ENCODE measurements at places on chromosomes 12 and 14.
A peak's percentile ranks its signal among the peaks of the same experiment; 100 is the strongest.

- DNase-seq: no peak
Observed at GRCh38 chr12:58148976-58149375, 207.6 kb downstream of the ATP23 start.

GRCh38 chr12:34294671-34295365 lies 272.5 kb downstream of the ALG10 start:
- no peak for DNase-seq

GRCh38 chr12:104175726-104176247 lies 37.8 kb upstream of the NFYB start:
- DNase-seq: no peak

DNA sequence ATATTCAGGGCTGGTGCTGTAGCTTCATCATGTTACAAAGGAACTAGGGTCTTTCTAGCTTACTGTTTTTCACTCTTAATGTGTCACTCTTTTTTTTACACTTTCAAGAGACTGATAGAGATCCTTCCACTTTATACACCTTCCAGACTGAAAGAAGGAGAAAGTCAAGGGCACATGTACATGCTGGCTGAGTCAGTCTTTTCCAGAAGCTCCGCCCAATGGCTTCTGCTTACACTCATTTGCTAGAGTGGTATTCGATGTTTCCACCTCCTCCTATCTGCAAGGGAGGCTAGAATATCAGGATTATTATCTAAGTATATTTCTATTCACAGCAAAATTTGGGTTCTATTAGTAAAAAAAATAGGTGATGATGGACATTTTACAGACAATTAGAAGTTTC lies 325.8 kb upstream of the OR4E1 start:
- no peak for DNase-seq

DNA sequence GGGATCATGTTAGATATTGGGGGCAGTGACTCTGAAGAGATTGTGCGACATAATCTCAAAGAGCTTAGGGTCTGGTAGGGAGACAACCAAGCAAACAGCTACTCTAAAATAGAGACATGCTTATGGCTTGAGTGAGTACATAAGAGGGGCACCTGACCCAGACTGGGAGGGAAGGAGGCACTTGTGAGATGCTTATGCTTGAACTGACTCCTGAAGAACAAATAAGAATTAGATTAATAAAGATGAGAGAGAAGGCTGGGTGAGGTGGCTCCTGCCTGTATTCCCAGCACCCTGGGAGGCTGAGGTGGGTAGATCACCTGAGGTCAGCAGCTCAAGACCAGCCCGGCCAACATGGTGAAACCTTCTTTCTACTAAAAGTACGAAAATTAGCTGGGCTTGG lies 19.1 kb downstream of the TMTC2 start:
- DNase-seq: no peak

GRCh38 chr12:54495327-54495726 lies 2.2 kb upstream of the NCKAP1L start:
- no peak for DNase-seq

GRCh38 chr12:102317155-102317554 lies 119.5 kb upstream of the PMCH start:
- DNase-seq: no peak

GRCh38 chr12:92696216-92696615 lies 6.6 kb upstream of the PLEKHG7 start:
- no peak for DNase-seq

DNA sequence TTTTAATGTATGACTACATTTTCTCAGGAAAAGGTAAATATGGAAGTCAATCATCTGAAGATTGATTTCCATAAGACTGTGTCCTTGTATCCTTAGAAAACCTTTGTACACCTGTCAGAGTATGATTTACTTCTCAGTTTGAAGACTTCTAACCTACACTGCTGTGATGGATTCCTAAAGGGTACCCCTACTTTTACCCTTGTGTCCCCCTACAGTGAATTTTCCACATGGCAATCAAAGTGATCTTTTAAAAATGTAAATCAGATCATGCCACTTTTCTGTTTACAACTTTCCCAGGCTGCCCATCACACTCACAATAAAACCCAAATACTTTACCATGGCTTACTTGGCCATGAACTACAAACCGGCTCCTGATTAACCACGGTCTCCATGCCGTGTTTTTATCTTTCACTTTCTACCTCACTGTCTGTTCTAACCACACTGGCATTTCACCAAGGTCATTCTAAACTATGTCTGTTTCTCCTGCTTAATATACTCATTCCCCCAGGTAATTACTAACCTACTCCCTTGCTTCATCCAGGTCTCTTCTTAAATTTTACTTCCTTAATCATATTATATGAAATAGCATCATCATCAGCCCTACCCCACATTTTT lies 8.1 kb downstream of the DNAI7 start:
- no peak for DNase-seq

DNA sequence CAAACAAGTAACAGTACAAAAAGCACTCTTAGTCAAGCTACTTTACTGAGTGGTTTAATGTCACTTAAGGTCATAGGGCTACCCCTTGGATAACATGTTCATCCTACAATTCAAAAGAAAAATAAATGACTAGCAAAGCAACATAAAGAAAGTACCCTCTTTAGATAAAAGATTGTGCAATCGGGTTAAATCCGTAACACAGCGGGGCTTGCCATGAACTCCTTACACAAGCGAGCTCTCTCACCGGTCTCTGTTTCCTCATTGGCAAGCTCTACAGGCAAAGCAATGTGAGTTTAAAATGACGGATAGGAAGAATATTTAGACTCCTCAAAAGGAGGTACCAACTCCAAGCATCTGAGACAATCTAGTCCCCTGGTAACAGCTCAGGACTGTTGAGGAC lies 140.6 kb downstream of the EGLN3 start:
- peak; percentile 6 for DNase-seq

DNA sequence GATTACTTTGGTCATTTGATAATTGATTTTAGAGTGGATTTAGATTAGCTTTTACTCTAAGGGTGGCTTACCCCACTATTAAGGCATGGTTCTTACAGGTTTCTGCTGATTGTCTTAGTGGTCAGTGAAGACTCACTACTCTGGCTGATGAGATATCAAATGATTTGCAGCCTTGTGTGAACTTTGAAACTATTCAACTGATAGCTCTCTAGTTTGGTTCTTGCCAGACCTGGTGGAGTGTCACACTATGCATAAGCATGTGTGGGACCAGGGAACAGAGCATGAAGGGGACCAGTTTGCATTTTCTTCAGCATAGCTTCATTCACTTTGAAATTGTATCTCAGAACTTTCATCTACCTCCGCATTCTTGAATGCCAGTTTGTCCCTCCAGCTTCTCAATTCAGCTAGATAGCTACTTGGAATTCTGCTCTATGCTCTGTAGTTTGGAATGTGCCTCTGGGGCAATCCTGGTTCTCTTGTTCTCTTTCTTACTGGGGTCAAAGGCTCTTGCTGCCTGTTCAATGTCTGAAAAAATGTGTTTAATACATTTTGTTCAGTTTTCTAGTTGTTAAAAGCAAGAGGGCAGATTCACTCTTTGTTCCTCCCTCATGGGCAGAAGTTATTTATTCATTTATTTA lies 12.7 kb downstream of the SCYL2 start:
- no peak for DNase-seq

DNA sequence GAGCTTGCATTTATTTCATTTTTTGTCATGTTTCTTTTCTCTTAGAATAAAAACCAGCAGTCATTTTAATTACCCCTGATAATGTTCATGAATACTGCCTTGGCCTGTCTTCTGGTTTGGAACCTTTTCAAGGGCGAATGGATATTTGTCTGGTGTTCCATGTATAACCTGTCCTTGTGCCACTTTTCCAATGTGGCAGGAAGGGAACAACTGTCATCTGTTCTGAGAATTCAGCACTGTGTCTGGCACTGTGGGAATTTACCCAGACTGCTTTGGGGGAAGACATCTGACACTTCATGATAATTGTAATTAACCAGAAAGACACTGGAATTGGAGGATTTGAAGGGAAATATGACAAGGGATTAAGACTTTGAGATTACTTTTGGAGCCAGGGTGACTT lies 352.8 kb downstream of the APAF1 start:
- no peak for DNase-seq

DNA sequence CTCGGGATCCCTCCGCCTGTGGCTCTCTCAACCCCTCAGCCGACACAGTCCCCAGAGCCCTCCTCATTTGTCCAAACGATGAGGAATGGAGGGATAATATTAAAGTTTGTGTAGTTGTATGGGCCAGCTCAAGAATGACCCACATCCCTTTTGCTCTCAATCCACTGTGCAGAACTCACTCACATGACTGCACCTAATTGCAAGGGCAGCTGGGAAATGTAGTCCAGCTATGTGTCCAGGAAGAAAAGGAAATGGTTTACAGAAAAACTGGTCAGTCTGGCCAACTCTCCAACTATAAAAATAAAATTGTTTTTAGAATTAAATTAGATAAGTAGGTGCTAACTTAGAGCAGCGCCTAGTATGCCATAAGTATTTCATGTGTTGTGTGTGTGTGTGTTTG lies 66.6 kb downstream of the GALNT8 start:
- no peak for DNase-seq

DNA sequence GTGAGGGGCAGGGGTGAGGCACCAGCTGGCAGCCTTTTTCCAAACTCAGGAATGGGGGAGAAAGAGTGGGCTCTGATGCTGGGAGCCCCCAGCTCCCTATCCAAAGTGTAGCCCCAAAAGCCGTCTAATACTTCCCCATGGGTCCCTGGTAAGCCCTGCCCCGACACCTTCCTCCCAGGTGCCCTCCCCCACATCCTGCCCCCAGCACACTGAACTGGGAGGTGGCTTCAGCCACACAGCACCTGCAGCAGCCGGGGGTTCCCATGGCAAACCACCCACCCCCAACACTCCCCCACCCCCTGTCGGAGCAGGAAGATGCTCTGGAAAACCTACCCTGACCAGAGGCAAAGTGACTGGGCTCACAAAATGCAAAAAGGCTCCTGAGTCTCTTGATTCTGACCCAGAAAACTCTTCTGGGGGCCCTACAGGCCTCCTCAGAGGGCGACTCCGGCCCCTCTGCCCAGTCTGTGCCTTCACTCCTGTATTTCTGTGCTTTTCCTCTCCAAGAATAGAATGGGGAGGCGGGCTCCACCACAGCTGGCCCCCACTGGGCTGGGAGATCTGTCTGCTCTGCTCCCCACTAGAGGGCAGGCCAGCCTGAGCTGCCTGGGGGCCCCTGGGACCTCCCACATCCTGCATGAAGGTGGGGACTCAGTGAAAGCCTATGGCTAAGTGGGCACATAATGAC lies 81.6 kb downstream of the ITPK1 start:
- DNase-seq: no peak

DNA sequence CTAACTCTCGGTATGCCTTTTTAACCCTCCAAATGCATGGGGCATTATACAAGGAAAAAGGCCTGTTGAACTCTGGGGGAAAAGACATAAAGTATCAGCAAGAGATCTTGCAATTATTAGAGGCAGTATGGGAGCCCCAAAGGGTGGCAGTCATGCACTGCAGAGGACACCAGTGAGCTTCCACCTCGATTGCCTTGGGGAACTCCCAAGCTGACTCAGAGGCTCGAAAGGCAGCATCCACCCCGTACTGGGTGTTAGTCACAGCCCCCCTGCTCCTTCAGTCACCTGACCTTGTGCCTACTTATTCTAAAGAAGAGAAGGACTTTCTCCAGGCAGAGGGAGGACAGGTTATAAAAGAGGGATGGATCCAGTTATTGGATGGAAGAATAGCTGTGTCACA lies 781.4 kb upstream of the TMEM132C start:
- DNase-seq: no peak

DNA sequence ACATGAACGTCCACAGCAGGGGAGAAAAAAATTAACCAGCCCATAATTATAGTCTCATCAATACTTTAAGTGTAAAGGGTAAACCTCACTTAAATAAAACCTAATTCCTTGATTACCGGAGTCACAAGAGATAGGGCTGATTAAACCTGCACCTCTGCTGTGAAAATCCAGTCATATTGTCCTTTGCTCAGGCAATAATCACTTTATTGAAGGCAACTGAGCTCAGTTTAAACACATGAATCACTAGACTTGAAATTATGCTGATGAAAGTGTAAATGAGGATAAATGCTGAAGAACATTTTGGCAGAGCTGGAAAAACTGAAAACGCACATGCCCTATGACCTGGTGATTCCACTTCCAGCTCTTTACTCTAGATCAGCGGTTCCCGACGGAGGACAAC lies 6.7 kb upstream of the HRK start:
- DNase-seq: no peak

GRCh38 chr12:40942326-40942725 lies 245.8 kb upstream of the PDZRN4 start:
- no peak for DNase-seq

DNA sequence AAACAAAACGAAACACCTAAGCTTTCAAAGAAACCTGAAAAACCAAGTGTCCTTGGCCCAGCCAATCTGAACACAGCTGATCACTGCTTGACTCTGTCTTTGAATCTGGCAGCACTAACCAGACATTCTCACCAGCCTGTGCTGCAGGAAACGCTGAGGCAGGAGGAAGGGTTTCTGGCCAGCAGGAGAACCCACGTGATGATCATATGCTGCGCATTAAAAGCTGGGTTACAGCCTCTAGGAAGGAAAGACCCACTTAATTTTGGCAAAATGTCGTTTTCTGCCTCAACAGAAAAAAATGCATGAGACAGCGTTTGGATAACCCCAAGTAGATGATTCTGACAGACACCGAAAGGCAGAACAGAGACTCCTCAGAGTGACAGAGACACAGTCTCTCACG lies 9.8 kb downstream of the APPL2 start:
- DNase-seq: peak; percentile 46

- DNase-seq: peak; percentile 67
Observed at GRCh38 chr12:57770734-57771133, 1.2 kb downstream of the METTL1 start.

DNA sequence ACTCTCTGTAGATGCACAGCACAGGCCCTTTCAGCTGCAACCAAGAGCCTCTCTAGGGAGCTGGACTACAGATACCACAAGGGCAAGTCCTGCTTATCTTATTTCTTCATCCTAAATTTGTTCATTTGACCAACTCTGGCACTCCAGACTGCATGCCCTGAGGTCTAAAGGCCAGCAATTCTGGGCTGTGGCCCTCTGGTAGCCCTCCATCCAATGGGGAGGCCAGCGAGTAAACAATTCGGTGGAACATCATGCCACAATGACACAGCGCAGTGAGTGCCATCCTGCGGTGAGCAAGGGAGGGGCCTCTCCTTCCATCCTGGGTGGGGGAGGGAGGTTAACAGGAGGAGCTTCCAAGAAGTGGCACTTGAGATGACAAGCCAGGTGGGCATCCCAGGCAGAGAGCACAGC lies 652 bp upstream of the SELPLG start:
- DNase-seq: peak; percentile 68

GRCh38 chr14:36067428-36068187 lies 108.9 kb downstream of the PTCSC3 start:
- DNase-seq: no peak

DNA sequence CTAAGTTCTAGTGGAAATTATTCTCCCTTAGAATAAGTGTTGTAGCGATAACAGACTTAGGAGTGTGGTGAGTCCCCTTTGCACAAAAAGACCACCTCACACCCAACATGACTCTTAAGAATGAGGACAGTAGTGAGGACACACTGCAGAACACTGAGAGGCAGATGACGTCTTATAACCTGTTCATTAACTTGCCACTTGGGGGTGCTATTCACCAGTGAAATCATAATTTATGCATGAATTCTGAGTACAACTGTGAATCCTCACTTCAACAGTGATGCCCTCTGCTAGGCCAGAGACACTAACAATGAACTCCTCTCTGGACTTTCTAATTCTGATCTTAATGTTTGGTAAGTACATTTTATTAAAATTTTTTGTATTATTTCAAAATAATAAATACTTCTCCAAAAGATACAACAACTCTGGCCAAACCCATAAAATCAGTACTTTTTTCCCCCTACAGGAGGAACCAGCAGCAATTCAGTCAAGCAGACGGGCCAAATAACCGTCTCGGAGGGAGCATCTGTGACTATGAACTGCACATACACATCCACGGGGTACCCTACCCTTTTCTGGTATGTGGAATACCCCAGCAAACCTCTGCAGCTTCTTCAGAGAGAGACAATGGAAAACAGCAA lies 274.7 kb downstream of the DAD1 start:
- peak; percentile 42 for DNase-seq
